ENCODE measurements at places on chromosomes 4 and X. TPM values are rescaled to one million over a fixed set of nuclear protein-coding genes. Genes with fewer than 3 reads are reported as not detected.

- no peak overlapping the region for H3K27ac ChIP-seq
- H3K4me1 ChIP-seq: no peaks in the 10 kb centered on the region
- H3K27me3 ChIP-seq: no peaks in the 10 kb centered on the region
- no peak for DNase-seq
- no peak overlapping the region for H3K4me3 ChIP-seq
Measured at GRCh38 chr4:67879486-67879885, 4.3 kb downstream of the TMPRSS11D start.

DNA sequence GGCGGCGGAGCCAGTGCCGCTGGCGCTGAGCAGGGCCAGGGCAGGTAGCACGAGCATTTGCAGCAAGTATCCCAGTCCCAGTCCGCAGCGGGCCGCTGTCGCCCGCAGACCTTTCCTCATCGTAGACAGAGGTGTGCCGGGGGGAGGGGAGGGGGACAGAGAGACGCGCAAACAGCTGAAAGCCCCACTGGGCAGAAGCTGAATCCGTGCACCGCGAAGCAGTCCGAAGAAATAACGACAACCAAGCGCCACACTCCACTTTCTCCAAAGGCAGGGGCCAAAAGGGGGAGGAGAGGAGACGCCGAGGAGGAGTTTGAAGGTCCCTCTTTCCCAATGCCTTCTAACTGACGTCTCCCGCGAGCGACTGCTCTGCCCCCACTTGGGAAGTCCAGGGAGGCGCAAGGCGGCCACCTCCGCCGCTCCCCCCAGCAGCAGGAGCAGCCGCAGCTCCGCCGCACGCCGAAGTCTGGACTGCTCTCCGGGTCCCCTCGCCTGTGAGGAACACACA is at the start of gene UNC5C:
UNC5C (minus strand) TSS at position 236 of the 508 bp plus-strand sequence.
- H3K27ac ChIP-seq: no peak within 1 kb of the TSS
- H3K4me3 ChIP-seq: peak within 1 kb of the TSS; percentile 52
- peaks cover 43% of the 10 kb centered on the region for H3K27me3 ChIP-seq
- H3K36me3 ChIP-seq: no peaks in the 10 kb centered on the region
- peaks cover 6% of the 10 kb centered on the region for H3K4me1 ChIP-seq

- DNase-seq: no peak
- no peak overlapping the region for H3K27ac ChIP-seq
- H3K4me3 ChIP-seq: no peak overlapping the region
- H3K36me3 ChIP-seq: no peaks in the 10 kb centered on the region
- no peaks in the 10 kb centered on the region for H3K27me3 ChIP-seq
- H3K4me1 ChIP-seq: no peaks in the 10 kb centered on the region
Measured at GRCh38 chr4:142435599-142436235, 410.4 kb downstream of the INPP4B start.

DNA sequence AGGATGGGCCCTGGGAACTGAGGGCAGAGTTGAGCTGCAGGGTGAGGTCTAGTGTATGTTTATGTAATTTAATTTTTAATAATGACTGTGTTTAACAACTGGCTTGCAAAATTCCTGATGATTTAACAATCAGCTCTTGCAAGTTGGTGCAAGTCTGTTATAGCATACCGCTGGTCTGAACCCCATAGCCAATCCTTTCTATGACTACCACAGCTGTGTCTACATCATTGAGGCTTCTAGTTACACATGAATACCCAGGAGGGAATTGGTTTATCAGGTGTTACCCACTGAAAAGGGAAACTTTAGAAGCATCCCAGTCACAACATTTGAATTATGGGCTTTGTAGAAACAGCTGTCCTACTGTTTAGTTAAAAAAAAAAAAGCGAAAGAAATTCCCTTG is 38.3 kb downstream of the SUPT20HL1 start:
- H3K4me1 ChIP-seq: no peaks in the 10 kb centered on the region
- H3K27ac ChIP-seq: no peak overlapping the region
- H3K27me3 ChIP-seq: no peaks in the 10 kb centered on the region
- no peak for DNase-seq

MAP7D2 gene
- 0.51 TPM for total RNA-seq

ATOH1 gene
- 0.19 TPM for total RNA-seq

GAGE12E gene
- total RNA-seq: not detected

GAGE12J gene
- total RNA-seq: not detected
